ENCODE measurements at places on chromosomes 1 and 21.

GRCh38 chr1:183043872-183044854, 20.9 kb downstream of the LAMC1 start:
- DNase-seq: no peak

DNA sequence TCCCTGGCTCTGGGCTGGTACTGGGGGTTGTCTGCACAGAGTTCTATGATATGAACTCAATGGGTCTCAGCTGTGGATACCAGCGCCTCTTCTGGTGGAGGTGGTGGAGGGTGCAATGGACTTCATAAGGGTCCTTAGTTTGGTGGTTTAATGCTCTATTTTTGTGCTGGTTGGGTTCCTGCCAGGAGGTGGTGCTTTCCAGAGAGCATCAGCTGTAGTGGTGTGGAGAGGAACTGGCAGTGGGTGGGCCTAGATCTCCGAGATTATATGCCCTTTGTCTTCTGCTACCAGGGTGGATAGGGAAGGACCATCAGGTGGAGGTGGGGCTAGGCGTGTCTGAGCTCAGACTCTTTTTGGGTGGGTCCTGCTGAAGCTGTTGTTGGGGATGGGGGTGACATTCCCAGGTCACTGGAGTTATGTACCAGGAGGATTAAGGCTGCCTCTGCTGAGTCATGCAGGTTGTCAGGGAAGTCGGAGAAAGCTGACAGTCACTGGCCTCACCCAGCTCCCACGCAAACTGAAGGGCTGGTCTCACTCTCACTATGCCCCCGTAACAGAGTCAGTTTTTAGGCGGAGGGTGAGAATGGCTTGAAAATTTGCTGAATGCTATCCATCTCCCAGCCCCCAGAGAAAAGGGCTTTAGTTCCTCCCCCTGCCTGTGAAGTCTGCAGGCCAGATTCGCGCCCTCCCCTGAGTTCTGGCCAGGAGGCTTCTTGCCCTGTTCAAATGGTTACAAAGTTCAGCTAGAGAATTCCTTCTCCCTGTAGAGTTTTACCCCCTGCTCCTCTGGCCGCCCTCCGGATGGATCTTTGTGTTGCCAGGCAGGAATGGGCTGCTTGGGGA, 902.9 kb downstream of the LTN1 start:
- DNase-seq: no peak

DNA sequence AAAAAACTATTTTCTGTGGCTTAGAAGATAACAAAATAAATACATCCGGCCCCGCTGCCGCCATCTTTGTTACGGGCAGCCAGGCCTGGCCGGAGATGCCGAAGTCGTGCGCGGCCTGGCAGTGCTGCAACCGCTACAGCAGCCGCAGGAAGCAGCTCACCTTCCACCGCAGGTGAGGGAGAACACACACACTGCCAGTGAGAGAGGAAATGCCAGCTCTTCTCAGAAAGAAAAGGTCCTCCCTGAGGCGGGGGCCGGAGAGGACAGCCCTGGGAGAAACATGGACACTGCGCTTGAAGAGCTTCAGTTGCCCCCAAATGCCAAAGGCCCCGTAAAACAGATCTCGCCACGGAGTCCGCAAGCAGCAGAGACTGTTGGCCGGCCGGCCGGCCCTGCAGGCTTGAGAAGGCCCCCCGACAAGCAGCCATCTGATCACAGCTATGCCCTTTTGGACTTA, 323.2 kb downstream of the AMY1C start:
- no peak for DNase-seq

GRCh38 chr1:45051005-45051772, 39.1 kb downstream of the UROD start:
- no peak for DNase-seq
